ENCODE measurements at places on chromosomes 16 and 17.
A peak's percentile ranks its signal among the peaks of the same experiment; 100 is the strongest.

GRCh38 chr17:60147553-60148223 is 2.1 kb upstream of the CA4 start:
- DNase-seq, result no peak

GRCh38 chr17:19398301-19399181 is 11.6 kb upstream of the MFAP4 start:
- DNase-seq, result no peak

DNA sequence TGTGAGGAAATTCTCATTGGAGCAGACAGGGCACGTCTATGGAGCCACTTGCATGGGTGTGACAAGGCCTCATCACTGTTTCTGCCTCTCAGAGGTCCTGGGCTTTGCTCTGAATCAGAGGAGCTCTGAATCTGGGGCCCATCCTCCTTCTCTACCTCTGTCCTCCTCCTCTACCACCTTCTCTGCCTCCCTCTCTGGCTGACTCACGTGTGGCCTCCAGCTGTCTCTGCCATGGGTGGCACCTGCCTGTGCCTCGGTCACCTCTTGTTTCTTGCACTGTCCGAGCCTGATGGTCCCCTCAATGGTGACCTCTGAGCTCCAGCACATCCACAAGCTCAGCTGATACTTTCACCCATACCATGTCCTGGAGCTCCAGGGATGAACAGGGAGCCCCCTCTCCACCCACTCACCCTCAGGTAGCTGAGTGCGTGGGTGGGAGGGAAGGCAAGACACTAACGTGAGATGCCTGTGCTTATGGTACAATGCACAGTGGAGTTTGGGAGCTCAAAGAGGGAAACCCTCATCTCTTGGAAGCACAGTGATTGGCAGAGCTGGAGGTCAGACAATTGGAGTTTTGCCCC is 116.4 kb upstream of the CRHR1 start:
- DNase-seq, result no peak

DNA sequence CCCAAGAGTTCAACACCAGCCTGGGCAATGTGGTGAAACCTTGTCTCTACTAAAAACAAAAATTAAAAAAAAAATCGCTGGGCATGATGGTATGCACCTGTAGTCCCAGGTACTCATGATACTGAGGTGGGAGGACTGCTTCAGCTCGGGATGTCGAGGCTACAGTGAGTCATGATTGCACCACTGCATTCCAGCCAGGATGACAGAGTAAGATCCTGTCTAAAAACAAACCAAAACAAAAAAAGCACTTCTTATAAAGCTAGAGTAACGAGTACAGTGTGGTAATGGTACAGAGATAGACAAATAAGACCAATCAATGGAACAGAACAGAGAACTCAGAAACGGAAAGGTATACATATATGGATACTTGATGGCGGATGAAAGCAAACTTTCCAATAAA is 4.4 kb downstream of the NSMCE1 start:
- peak; percentile 57 for DNase-seq

DNA sequence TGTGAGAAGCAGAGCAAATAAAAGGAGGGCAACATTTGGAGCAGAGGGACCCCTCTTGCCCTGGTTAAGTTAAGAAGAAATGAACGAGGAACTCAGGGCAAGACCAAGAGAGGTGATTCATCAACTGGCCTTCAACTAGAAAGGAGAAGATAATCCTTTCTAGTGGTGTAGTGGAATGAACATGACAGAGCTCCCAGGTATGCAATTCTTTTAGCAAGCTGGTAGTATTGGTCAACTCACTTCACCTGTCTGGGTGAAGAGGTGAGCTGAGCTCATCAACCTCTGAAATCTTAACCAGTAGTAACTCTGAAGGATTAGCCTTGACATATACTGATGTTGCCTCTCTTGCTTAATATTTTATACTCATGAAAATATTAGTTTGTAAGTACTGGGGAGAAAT is 1024.7 kb upstream of the GOT2 start:
- no peak for DNase-seq

GRCh38 chr17:348012-348411 is 4.6 kb downstream of the RPH3AL start:
- DNase-seq, result no peak

DNA sequence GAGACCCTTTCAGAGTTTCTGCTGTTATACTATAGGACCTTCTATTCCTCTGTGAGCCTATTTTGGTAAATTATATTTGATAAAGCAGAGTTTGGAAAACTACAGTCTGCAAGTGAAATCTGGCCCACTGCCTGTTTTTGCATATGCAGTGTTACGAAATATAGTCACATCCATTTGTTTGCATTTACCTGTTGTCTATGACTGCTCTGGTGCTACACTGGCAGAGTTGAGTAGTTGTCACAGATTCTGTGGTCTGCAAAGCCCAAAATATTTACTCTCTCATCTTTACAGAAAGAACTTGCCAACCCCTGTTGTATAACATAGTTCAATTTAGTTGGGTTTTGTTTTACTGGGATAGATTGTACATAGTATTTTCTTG is 42.3 kb downstream of the TNRC6A start:
- no peak for DNase-seq

GRCh38 chr17:74054249-74054648 is 149.2 kb upstream of the RPL38 start:
- DNase-seq, result no peak

DNA sequence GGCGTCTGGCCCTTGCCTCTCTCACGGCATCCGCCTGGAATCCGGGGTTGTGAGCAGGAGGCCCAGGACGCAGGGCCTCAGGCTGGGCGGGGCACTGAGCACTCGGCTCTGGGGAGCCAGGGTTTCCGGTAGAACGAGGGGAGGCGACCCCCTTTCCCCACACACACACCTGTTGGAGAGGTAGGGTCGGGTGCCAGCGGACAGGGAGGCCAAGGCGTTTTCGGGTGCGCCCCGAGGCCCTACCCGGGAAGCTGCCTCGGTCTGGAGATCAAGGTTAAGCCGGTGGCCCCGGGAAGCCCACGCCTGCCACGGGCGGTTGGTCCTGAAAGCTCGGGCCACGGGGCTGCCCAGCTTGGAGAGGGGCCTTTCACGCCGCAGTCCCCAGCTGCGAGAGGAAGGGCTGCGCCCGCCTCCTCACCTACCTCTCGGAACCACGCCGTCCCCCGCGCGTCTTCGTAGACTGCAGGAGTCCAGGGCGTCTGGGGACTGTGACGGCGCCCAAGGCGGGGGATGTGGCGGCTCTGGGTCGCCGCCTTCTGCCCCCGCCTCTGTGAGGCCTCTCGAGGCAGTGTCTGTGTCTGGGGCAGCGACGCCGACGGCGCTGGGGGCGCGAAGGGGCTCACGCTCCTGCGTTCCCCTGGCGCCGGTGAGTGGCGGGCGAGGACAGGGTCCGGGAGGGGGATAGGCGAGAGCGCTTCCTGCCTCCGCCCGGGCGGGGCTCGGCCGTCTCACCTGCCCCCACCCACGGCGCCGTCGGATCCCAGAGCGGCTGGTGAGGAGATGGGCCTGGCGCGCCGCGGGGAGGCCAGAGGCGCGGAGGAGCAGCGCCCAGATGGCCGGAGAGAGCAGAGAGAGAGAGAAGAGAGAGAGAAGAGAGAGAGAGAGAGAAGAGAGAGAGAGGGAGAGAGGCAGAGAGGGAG is 20.3 kb upstream of the HOXB9 start:
- DNase-seq, result peak; percentile 53

DNA sequence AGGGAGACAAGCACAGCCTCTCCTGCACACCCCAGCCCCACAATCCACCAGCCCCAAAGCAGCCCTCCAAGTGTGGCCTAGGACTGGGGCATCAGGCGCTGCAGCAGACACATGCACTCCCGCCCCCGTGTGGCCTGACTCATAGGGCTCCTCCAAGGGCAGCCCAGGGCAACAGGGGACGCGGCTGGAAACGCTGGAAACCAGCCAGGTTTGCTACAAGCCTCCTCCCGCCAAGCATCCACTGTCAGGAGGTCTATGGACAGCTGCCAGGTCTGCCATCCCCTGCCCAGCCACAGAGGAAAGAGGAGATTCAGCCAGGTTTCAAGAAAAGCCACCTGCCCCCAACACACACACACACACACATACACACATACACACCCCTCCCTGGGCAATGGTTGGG is 25.8 kb downstream of the SRCIN1 start:
- DNase-seq, result no peak

GRCh38 chr17:80899402-80900268 is 92.0 kb upstream of the CHMP6 start:
- DNase-seq, result peak; percentile 40

GRCh38 chr16:10753670-10754069 is 10.0 kb downstream of the NUBP1 start:
- no peak for DNase-seq

- DNase-seq, result no peak
Observed at GRCh38 chr16:84774810-84775209, 45.0 kb upstream of the CRISPLD2 start.

DNA sequence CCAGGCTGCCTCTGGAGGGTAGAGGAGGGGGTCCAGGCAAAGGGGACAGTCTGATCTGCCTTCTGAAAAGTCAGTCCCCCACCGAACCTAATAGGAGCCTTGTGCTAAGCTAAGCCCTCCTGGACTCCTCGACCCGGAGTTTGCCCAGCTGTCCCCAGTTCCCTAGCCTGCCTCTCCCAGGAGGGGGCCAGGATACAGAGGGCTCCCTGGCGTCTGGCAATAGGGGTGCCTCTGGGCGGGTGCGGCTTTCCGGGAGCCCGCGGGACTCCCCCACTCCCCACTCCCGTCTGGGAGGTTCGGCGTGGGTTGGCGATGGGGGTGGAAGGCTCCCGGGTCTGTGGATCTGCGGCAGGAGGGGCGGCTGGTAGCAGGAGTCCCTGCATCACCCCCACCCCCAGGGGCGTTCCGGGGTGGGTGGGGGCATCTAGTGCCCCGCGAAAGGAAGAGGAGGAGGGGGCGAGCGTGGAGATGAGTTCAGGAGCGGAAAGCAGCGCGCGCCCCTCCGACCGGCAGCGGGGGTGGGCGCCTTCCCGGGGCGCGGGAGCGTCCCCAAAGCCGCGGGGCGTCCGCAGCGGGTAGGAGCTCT is 1.2 kb downstream of the GSG1L start:
- no peak for DNase-seq

DNA sequence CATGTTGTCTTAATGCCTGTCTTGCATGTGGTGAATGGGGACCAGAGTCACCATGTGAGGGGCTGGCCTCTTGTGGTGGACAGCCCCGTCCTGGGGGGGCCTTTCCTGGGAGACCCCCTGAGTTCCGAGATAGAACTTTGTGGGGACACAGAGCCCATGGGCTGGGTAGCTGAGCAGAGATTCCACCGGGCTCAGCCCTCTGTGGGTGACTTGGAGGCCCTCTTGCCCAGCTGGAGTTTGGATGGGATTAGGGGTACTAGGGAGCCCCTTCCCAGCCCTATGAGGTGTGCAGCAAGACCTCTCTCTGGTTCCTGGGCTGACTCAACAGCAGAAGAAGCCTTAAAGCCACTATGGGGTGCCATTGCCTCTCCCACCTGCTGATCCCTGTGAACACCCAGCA is 38.1 kb downstream of the MRC2 start:
- DNase-seq, result no peak

DNA sequence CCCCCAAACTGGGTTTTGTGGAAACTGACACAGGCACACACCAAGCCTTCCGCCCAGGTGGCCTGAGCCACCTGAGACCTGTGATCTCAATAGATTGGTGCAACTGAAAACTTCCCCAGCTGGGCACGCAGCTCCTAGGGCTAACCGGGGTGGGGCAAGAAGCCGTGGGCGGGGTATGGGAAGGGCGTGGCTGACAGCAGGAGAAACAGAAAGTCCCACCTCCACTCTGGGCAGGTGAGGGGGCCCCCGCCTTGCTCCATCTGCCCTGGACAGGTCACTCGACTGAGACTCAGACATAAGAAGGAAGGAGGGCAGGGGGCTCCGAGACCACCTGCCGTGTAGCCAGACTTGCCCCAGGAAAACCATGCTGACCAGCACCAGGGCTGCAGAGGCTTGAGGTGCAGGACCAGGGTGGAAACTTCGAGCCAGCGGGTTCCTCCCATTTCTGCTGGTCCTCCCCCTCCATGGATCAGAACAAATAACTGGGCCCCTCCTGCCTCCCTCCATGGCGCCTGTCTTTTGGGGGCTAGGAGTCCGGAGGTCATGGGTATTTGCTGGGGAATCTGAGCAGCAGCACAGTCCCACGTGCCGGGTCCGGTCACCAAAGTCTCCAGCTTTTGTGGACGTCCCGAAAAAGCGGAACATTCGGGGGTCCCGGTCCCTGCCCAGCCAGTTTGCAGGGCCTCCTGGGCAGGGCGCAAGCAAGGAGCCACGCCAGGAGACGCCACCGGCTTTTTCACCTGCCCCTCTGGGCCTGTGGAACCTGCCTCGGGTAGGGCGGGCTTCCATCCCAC is 1.3 kb downstream of the TIMP2 start:
- DNase-seq, result peak; percentile 69

- DNase-seq, result no peak
Observed at GRCh38 chr17:15112846-15113617, 152.1 kb downstream of the PMP22 start.

DNA sequence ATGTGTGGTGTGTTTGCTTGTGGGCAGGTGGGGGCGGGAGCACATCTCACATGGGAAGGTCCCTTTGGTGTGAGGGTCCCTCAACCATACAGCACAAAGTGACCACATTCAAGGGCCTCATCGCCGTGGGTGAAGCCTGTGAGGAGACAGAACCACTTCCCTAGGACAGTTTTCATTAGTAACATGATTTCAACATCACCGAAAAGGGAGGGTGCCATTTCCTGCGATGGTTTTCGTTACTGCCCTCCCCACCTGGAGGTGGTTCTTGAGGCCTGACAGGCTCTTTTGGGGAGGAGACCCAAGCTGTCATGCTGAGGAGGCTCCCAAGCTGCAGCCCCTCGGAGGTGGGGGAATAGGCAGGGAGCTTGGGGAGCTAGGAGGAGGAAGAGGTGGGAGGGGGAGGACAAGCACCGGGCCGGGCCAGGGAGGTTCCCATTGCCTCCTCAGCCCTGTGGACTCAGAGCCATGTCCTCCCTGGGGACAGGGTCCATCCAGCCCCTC is 9.5 kb downstream of the CD300LB start:
- DNase-seq, result no peak

DNA sequence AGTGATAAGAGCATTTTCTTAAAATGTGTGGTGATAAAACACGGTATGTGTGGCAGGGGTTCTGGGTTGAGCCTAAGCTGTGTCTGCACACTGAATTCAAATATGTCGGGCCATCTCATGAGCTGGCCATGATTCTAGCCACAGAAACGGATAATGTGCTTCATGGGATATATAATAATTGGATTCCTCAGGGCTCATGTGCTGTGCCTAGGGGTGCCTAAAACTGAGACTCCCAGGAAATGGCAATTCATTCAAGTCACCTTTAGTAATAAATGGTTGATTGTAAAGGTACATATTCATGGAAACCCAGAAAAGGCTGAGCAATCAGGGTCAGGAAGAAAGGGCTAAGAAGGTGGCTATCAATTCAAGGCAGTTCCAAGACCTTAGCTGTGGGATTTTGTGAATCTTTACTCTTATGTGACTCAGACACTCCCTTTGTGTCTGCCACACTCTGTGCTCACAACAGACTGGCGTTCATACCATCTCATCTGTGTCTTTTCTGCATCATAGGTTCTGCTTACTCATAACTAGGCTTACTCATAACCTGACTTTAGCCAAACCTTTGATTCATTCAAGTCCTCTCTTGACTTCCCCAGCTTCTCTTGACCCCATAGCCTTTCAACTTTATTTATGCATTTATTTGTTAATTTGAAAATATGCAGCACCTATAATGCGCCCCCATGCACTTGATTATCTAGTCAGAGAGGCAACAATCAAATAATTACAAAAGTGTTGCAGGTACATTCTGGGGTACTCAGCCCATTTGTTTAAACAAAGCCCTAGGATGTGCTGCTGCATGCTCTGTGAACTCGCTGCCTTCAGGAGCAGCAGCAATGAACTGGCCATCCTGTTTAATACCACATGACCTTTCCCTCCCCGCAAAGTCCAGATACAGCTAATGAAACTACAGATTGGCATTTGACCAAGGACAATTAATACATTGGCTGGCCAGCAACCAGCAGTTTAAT is 28.4 kb upstream of the MED13 start:
- DNase-seq, result peak; percentile 90
